HS-27A (cell line): ENCODE measurements at places on chromosomes 2 and 18.

- no peak for DNase-seq
Observed at GRCh38 chr2:63587814-63588384, 378 bp downstream of the WDPCP start.

DNA sequence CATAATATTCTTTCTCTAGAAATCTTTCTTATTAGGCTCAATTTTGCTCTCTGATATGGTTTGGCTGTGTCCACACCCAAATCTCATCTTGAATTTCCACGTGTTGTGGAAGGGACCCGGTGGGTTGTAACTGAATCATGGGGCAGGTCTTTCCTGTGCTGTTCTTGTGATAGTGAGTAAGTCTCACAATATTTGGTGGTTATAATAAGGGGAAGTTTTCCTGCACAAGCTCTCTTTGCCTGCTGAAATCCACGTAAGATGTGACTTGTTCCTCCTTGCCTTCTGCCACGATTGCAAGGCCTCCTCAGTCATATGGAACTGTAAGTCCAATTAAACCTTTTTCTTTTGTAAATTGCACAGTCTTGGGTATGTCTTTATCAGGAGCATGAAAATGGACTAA lies 73.8 kb downstream of the CAVIN2 start:
- no peak for DNase-seq

- DNase-seq: no peak
Observed at GRCh38 chr2:223697892-223698645, 95.9 kb upstream of the SCG2 start.

DNA sequence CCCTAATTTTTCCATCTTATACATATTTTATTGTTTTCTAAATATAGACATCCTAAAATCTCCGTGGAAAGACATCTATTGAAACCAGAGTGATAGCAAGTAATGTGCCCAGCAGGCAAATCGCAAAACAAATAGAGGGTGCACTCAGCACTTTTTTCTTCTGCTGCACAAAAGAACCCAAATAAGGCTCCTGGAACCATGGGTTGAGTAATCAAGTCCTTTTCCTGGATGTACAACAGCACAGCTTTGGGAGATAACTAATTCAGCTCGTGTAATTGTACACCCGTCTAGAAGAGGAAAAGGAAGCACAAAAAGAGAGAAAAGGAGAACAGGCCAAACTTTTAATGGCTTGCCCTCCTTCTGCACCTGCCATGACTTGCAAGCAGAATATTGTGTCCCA lies 126.9 kb upstream of the TLK1 start:
- DNase-seq: no peak

- no peak for DNase-seq
Observed at GRCh38 chr2:224786848-224787247, 70.7 kb upstream of the CCDC195 start.

DNA sequence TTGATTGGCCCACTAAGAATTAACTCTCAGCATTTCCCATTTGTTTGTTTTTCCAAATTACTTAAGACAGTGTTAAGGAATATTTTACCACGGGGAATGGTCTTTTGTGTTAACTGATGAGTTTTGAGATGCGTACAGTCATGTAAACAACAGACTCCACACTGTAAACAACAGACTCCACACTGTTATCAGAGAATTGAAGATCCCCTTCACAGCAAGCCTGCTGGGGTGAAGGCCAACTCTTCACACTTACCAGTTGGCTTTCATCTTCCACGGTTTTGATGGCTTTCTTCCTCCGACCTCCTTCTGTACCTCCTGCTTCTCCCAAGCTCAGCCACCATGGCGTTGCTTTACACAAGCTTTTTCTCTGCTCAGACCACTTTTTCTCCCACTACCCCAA lies 166.8 kb downstream of the TMEM200C start:
- DNase-seq: no peak

GRCh38 chr2:28166956-28167355 lies 225.7 kb upstream of the FOSL2 start:
- DNase-seq: no peak

- DNase-seq: no peak
Observed at GRCh38 chr2:191014653-191015020, 666 bp upstream of the STAT1 start.

DNA sequence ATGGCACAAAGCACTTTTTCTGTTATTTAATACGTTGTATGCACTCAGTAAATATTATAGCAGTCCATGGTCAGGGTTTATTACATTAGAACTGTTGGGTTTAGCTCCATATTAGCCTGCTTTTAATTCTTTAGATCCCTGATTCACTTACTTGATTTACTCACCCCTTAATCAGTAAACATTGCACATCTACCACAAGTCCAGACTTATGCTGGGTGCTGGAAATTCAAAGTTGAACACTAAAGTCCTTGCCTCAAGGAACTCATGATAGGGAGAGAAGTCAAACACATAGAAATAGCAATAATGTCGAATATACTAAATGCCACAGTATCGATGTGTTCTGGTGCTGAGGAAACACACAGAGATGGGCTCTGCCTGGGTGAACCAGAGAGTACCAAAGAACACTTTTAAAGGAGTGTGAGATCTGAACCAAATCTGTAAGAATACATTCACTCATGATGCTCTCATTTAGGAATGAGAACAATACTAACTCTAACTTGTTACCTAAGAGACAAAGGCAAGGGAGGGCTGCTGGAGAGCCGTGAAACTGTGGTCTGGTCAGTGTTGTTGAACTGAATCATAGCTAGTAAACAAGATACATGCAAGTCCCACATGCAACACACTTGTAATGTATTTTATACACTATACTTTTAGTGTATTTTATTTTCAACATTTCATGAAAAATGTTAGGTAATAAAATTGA lies 4.9 kb downstream of the STAT4 start:
- DNase-seq: no peak

DNA sequence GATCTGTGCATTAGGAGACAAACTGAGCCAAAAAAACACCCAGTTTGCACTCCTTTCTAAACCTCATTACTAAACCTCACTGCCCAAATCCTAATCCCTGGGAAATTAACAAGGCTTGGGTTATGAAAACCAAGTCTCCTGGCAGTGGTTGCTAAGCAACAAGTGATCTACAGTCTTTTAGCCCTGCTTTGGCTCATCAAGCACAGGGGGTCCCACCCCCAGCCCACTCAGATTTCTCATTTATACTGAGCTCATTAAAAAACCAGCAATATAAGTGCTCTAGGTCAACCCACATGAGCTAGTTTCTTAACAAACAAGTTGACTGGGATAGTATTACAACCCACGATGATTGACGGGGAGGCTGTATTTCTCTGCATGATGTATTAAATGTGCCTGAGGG lies 18.4 kb downstream of the DNER start:
- no peak for DNase-seq
